MCF 10A (cell line): ENCODE measurements at places on chromosomes 16 and 17. TPM values are rescaled to one million over a fixed set of nuclear protein-coding genes. Genes with fewer than 3 reads are reported as not detected.

Gene DYNLRB2
- not detected in 2 replicates for total RNA-seq

Gene CTRB2
- not detected in 2 replicates for total RNA-seq

GRCh38 chr16:24748242-24748641 lies 18.8 kb downstream of the TNRC6A start:
- peak; percentile 90 for DNase-seq

DNA sequence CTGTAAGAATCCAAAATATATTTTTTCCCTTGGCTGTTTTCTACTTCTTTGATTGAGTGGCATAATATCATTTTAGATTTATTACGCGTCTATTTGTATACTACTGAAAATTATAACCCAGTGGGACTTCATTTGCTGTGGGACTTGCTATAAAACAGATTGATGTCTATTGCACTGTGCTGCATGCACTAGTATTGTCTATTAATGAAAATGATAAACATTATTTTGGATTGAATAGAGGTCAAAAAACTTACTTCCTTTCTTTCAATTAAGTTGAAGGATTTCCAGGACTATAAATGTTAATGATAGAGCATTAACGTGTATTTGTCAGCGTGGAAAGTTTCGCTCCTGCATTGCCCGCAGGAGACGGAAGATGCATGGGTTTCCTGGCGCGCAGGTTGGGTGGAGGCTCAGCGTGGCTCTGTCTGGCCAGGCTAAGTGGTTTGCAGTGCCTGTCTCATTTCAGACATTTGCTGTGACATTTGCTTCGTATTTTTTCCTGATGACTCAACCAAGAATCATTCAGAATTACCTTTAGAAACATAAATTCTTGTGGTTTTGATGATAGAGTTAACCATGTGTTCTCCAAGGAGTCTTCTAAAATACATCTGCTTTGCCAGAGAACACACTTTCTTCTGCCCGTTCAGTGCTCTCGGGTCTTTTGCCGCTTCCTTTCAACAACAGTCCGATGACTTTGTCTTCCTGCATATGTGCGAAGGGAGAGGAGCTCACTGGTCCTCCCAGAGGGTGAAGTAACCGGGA lies 216.7 kb downstream of the RPTOR start:
- peak; percentile 77 for DNase-seq

DNA sequence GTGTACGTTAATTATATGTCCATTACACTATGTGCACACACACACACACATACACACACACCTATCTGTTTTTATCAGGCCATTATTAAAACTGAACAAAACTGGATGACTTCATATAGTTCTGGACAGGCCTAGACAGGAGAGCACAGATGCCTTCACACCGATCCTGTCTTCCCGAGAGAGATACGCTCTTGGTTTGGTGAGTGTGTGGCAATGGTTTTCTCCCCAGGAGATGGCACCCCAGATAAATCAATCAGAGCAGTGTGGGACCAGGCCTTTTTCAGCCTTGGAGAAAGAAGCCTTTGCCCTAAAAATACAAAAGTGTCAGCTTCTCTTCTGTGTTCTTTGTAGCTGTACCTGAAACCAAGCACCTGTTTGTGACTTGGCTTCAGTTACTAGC lies 83.7 kb downstream of the CPPED1 start:
- DNase-seq: no peak

DNA sequence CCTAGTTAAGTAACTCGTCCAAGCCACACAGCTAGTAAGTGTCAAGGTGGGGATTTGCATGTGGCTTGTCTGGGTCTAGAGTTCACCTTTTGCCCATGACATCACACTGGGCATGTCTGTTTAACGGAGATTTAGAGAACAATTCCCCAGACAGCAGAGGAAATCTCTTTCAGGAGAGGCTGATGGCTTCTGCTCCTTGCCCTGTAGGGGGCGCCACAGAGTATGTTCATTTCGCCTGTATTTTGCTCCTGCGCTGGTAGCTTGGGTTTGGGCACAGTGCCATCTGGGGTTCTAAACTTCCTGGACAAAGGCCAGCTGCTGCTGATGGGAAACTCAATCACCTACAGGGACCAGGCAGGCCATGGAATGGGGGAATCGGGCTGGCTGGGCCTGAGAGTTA lies 20.4 kb downstream of the OTOA start:
- peak; percentile 27 for DNase-seq
